ENCODE measurements at places on chromosomes 5 and 9. TPM values are rescaled to one million over a fixed set of nuclear protein-coding genes. Genes with fewer than 3 reads are reported as not detected.

The IL9 gene
- not detected for total RNA-seq

The TAF11L5 gene
- not detected for total RNA-seq

The GCNT4 gene
- 1.5 TPM for total RNA-seq

The ANKRD18B gene
- 7.3 TPM for total RNA-seq

The CPLANE1 gene
- total RNA-seq: 72.8 TPM

- H3K4me3 ChIP-seq: no peak overlapping the region
- peaks cover 12% of the 10 kb centered on the region for H3K4me1 ChIP-seq
- H3K36me3 ChIP-seq: peaks cover 85% of the 10 kb centered on the region
Observed at GRCh38 chr5:135340568-135340967, 58.5 kb downstream of the MACROH2A1 start.

GRCh38 chr5:40484495-40484894 lies 195.2 kb upstream of the PTGER4 start:
- H3K27ac ChIP-seq: no peak overlapping the region
- no peak for DNase-seq
- no peaks in the 10 kb centered on the region for H3K27me3 ChIP-seq
- H3K4me3 ChIP-seq: no peak overlapping the region
- H3K4me1 ChIP-seq: no peaks in the 10 kb centered on the region

DNA sequence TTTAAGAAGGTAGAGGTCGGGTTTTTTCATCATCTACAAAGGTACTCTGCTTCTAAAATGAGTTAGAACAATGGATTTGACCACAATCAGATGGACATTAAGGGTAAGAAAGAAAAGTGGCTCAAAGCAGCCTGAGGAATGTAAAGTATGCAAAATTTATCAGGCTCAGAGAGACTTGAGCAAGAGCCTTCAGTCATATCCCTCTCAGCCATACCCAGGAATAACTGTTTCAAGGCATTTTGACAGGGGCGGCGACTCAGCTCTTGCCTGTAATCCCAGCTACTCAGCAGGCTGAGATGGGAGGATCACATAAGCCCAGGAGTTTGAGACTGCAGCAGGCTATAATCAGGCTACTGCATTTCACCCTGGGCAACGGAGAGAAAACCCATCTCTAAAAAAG lies 38.8 kb upstream of the ANXA2R start:
- H3K36me3 ChIP-seq: peaks cover 18% of the 10 kb centered on the region
- no peak for DNase-seq
- no peaks in the 10 kb centered on the region for H3K27me3 ChIP-seq
- no peak overlapping the region for H3K27ac ChIP-seq
- no peak overlapping the region for H3K4me3 ChIP-seq

GRCh38 chr9:99239341-99240060 lies 17.4 kb downstream of the SEC61B start:
- H3K27me3 ChIP-seq: no peaks in the 10 kb centered on the region
- no peaks in the 10 kb centered on the region for H3K36me3 ChIP-seq

GRCh38 chr5:135490245-135491037 lies 38.3 kb upstream of the TIFAB start:
- H3K27me3 ChIP-seq: peaks cover 72% of the 10 kb centered on the region

DNA sequence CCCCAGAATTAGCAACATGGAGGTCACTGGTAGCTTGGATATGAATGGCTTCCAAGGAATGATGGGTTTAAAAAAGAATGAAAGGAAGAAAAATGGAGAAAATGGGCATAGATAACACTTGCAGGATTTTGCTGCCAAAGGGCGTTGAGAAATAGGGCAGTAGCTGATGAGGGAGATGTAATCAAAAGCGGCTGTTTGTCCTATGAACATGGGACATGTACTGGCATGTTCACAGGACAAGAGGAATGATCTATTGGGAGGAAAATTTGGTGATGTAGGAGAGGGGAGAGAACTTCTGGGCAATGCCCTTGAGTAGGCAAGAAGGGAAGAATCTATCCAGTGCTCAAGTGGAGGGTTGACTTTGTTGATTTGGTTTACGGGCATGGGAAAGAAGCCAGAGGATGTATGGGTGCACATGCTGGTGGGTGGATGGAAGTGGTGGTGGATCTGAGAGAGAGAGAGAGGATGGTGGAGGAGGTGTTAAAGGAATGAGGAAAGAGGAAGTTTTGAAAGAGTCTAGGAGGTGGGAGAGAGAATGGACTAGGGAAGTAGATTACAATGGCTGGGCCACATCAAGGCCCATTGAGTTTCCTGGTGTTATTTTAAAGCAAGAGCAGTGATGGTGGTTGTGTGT lies 115.1 kb upstream of the MVB12B start:
- H3K36me3 ChIP-seq: no peaks in the 10 kb centered on the region
- no peak for DNase-seq
- H3K4me1 ChIP-seq: no peaks in the 10 kb centered on the region
- no peaks in the 10 kb centered on the region for H3K27me3 ChIP-seq
- H3K4me3 ChIP-seq: no peak overlapping the region

DNA sequence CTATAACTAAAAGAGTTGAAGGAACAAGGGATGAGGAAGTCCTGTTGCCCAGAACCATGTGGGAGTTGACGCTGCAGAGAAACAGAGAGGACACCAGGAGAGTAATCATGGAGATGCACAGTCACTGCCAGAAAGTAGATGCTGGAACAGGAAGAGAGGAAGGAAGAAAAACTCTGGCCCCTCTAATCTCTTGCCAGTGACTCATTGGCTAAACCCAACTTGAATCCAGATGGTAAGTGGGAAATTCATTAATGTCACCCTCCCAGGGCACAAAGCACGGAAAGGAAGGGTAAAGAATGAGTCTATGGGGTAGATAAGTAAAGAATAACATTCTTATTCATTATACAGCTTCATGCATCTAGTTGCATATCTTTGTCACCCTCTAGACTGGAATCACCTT lies 631.9 kb downstream of the PRELID2 start:
- H3K4me3 ChIP-seq: no peak overlapping the region
- H3K36me3 ChIP-seq: no peaks in the 10 kb centered on the region
- H3K4me1 ChIP-seq: no peaks in the 10 kb centered on the region
- no peak for DNase-seq

- DNase-seq: peak; percentile 26
- no peaks in the 10 kb centered on the region for H3K4me1 ChIP-seq
- peak overlapping the region; percentile 22 for H3K4me3 ChIP-seq
- no peak overlapping the region for H3K27ac ChIP-seq
- no peaks in the 10 kb centered on the region for H3K36me3 ChIP-seq
Observed at GRCh38 chr5:6686915-6687409, 26.3 kb upstream of the TENT4A start.

GRCh38 chr9:121598167-121598964 lies 53.1 kb upstream of the DAB2IP start:
- no peak for DNase-seq
- peak overlapping the region; percentile 33 for H3K4me3 ChIP-seq
- H3K36me3 ChIP-seq: no peaks in the 10 kb centered on the region
- peaks cover 27% of the 10 kb centered on the region for H3K27me3 ChIP-seq
- peak overlapping the region; percentile 15 for H3K27ac ChIP-seq

- DNase-seq: no peak
- no peaks in the 10 kb centered on the region for H3K27me3 ChIP-seq
- no peak overlapping the region for H3K4me3 ChIP-seq
- no peaks in the 10 kb centered on the region for H3K36me3 ChIP-seq
Observed at GRCh38 chr9:28999806-29000205, 1426.5 kb upstream of the C9orf72 start.

DNA sequence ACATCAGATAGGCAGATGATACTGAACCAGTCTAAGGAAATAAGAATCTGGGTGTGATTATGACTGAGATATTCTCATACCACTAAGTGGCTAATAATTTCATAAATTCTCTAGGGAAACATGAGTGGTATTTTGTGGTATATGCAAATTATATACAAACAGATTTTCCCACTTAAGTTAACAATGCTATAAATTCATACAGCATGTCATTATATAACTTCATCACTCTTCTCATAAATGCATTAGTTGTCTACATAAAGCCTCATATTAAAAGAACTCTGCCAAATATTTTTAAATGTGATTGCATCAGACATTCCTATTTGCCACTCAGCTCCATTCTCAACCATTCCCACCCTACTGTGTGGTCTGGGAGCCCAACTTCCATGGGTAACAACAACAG lies 226.5 kb downstream of the TLE1 start:
- no peak overlapping the region for H3K4me3 ChIP-seq
- no peak overlapping the region for H3K27ac ChIP-seq
- no peak for DNase-seq
- H3K27me3 ChIP-seq: no peaks in the 10 kb centered on the region

DNA sequence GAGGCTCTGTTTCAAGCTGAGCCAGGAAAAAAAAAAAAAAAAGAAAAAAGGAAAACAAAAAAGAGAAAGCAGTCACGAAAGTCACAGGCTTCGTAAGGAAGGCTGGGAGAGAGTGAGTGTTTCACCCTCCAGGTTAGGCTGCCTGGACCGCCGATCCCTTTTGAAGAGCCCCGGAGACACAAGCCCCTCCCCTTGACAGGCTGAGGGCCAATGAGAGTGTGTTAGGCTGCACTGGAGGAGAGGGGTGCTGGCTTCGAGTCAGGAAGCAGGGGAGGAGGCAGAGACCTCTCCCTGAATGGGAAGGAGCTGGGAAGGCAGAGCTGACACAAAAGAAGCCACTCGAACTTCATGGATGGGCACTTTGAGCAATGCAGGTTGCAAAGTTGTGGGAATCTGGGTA lies at the start of gene NMUR2:
NMUR2 (minus strand) TSS at position 135 of the 400 bp plus-strand sequence. CDS start 166 bp downstream, outside the sequence.
- peaks cover 6% of the 10 kb centered on the region for H3K4me1 ChIP-seq
- no peaks in the 10 kb centered on the region for H3K36me3 ChIP-seq
- H3K27ac ChIP-seq: no peak within 1 kb of the TSS
- H3K27me3 ChIP-seq: no peaks in the 10 kb centered on the region

GRCh38 chr5:135950611-135951010 lies 4.2 kb downstream of the LECT2 start:
- no peaks in the 10 kb centered on the region for H3K36me3 ChIP-seq
- DNase-seq: no peak
- no peak overlapping the region for H3K4me3 ChIP-seq
- H3K27ac ChIP-seq: no peak overlapping the region

- no peaks in the 10 kb centered on the region for H3K27me3 ChIP-seq
- H3K27ac ChIP-seq: no peak overlapping the region
- H3K36me3 ChIP-seq: peaks cover 13% of the 10 kb centered on the region
- H3K4me3 ChIP-seq: no peak overlapping the region
Observed at GRCh38 chr5:131647048-131647769, 12.2 kb upstream of the RAPGEF6 start.

DNA sequence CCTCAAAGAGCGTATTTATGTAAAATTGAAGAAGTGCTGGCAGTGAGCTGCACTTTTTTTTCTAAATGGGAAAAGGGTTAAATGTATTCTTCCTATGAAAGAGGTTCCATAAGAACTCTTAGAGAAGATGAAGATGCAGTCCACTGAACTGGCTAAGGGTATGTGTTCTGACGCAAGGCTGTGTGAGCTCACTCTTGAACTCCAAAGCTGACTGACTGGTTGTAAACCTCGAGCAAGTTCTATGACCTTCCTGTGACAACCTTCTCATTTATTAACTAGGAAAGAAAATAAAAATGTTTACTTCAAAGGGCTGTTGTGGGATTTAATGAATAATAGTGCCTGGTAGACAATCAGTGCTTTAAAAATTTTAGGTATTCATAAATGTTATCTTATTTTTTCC lies 46.7 kb downstream of the POC5 start:
- DNase-seq: no peak
- H3K27me3 ChIP-seq: no peaks in the 10 kb centered on the region
- no peak overlapping the region for H3K27ac ChIP-seq

DNA sequence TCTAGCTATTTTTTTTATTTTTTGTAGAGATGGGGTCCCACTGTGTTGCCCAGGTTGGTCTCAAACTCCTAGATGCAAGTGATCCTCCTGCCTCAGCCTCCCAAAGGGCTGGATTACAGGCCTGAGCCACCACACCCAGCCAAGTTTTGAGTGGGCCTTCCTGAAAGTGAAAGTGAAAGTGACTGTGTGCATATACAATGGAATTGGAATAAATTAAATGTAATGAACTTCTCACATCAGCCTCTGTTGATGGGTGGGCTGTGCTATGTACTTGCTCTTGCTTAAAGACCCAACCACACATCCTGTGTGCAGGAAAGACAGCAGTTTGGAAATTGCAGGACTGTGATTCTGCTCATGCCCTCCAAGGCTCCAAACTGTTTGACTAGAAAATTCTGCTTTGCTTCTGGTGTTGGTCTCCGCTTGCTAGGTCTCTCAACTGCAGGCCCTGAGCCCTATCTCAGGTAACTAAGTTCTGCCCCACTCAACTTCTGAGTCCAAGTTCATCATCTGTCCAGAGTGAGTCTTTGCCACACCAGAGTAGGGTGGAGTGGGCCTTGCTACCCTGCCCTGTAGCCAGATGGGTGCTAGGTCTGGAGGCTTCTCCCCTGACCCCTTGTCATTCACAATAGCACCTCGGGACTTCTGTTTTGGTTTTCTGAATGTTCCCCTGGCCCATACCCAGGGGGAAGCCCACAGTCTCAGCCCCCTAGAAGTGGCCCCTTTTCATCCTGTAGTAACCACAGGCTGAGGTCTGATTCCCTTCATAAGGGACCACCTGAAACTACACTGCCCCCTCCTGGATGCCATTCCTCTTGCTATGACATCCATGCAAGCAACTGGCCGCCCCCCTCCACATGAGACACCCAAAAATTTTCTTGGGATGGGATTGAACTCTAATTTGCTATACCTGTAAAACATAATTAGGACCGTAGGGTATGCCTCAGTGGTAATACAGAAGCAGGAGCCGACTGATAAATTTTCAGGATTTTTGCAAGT lies 36.5 kb upstream of the RAD23B start:
- no peak for DNase-seq
- no peaks in the 10 kb centered on the region for H3K4me1 ChIP-seq
- H3K36me3 ChIP-seq: no peaks in the 10 kb centered on the region
- no peak overlapping the region for H3K4me3 ChIP-seq

DNA sequence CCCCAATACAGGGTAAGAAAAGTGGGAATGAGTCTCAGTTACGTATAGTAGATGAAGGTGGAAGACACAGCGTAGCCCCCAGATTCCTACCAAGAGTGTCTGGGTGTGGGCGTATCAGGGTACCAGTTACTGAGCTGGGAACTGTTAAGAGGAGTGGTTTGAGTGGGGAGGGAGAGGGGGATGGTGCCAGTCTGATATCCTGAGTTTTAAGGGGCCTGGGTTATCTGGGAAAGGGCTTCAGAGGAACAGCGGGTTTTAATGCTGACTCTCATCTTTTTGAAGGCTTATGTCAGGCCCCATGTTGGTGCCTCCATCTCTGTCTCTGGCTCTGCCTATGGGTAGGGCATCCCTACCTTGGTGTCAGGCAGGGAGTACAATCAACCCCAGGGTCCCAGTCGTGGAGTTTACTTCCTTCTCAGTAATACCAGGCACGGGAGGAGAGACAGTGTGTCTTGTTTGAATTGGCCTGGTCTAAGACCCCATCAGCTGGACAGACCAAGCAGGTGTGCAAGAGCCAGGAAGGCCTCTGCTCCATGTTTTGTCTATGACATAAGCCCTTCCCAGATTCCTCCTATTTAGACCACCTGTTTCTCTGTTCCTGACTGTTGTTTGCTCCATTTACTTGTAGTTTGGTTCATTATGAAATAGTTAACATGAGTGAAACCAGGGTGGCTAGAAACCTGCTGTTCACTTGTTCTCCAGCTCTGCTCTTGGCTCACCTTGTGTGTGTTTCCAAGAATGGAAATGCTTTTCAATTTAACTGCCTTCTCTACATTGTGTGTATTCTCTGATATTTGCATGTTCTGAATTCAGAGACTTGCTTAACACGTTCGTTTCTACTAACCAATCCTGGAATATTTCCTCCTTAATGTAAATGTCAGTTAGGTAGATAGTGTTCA lies 125.6 kb downstream of the DAB2IP start:
- no peak for DNase-seq
- peaks cover 72% of the 10 kb centered on the region for H3K36me3 ChIP-seq
- no peak overlapping the region for H3K27ac ChIP-seq
- H3K27me3 ChIP-seq: no peaks in the 10 kb centered on the region

GRCh38 chr5:41365369-41365768 lies 145.0 kb downstream of the PLCXD3 start:
- H3K4me1 ChIP-seq: no peaks in the 10 kb centered on the region
- no peaks in the 10 kb centered on the region for H3K36me3 ChIP-seq
- no peak overlapping the region for H3K27ac ChIP-seq
- no peaks in the 10 kb centered on the region for H3K27me3 ChIP-seq
- DNase-seq: no peak
